ENCODE measurements at places on chromosomes 4 and X. TPM values are rescaled to one million over a fixed set of nuclear protein-coding genes. Genes with fewer than 3 reads are reported as not detected.

FRMPD4 gene
- not detected for total RNA-seq

CLTRN gene
- 0.69 TPM for total RNA-seq

CCSER1 gene
- 0.17 TPM for total RNA-seq

HS3ST1 gene
- not detected for total RNA-seq

PF4V1 gene
- total RNA-seq = not detected

KIAA1210 gene
- not detected for total RNA-seq

MBNL3 gene
- 13.7 TPM for total RNA-seq

MAGED4 gene
- 1.2 TPM for total RNA-seq

OPHN1 gene
- 0.21 TPM for total RNA-seq

NXF2 gene
- total RNA-seq = not detected

MAGEA9B gene
- total RNA-seq = not detected

ATP1B4 gene
- not detected for total RNA-seq

DNA sequence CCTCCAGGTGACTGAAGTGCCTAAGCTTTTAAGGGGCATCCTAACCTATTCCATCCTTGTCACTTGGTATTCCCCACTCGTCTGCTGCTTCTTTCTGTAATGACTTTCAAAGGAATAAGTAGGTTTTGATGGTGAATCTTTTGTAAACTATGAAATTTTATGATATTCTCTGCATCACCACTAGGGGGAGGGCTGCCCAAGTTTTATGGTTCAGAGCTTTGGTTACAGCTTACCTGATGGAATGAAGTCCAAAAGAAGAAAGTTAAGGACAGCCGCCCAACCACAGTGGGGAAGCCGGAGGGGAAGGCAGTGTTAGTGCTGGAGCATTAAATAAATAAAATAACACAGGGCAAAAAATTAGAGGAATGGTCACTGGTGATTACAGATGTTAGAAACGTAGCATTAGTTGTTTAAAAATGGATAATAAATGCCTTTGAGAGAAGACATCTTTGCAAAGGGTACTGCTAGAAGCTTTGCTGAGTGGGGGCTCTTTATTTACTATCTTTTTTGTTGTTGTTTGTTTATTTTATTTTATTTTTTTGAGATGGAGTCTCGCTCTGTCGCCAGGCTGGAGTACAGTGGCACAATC is 204.9 kb downstream of the GBA3 start:
- no peaks in the 10 kb centered on the region for H3K4me1 ChIP-seq
- no peak overlapping the region for H3K4me3 ChIP-seq
- H3K27ac ChIP-seq = no peak overlapping the region
- DNase-seq = peak; percentile 19

GRCh38 chr4:77446601-77447000 is 159.0 kb upstream of the CXCL13 start:
- H3K27me3 ChIP-seq = no peaks in the 10 kb centered on the region
- no peak overlapping the region for H3K27ac ChIP-seq
- H3K36me3 ChIP-seq = no peaks in the 10 kb centered on the region
- H3K4me3 ChIP-seq = no peak overlapping the region
- no peaks in the 10 kb centered on the region for H3K4me1 ChIP-seq

DNA sequence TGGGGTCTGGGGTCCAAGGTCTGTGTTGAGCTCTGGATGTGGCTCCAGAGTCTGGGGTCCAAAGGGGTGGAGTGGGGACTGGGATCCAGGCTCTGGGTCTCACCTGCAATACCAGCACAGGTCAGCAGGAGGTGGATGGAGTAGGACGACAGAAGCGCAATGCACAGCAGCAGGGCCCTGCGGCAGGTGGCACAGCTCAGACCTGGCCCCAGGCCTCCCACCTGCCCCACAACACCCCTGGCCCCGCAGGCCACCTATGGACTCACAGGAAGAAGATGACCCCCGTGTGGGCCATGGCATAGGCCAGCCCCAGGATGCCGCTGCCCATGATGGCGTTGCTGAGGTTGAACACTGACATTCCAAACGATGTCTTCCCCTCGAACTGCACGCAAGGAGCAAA is 3.4 kb downstream of the SLC38A5 start:
- H3K27ac ChIP-seq = no peak overlapping the region
- H3K4me3 ChIP-seq = peak overlapping the region; percentile 48

- no peak for DNase-seq
- H3K27ac ChIP-seq = no peak overlapping the region
- peaks cover 2% of the 10 kb centered on the region for H3K36me3 ChIP-seq
- H3K27me3 ChIP-seq = no peaks in the 10 kb centered on the region
- H3K4me1 ChIP-seq = peaks cover 26% of the 10 kb centered on the region
Measured at GRCh38 chr4:37999000-37999716, 39.0 kb downstream of the PTTG2 start.

DNA sequence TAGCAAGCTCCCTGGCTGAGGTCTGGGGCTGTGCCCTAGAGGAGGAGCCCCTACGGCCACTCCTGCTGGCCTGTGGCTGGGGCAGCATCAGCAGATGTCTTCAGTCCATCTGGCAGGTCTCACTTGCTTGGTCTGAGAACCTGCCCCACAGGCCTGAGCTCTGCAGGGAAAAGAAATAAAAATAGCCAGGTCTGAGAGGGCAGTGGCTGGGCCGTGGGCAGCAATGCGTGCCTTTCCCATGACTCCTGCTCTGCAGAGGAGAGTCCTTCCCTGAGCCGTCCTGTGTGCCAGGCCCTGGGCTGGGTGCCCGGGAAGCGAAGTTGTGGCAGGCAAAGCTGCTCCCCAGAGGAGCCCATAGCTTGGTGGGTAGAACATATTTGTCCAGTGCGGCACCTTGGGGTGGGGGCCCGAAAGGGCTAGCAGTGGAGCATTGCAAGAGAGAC is 11.3 kb upstream of the KIAA0232 start:
- no peak overlapping the region for H3K4me3 ChIP-seq
- no peak for DNase-seq
- no peak overlapping the region for H3K27ac ChIP-seq
- H3K27me3 ChIP-seq = no peaks in the 10 kb centered on the region

- no peak for DNase-seq
- H3K27me3 ChIP-seq = no peaks in the 10 kb centered on the region
- H3K4me3 ChIP-seq = no peak overlapping the region
- no peak overlapping the region for H3K27ac ChIP-seq
Measured at GRCh38 chr4:61070269-61070668, 129.9 kb upstream of the ADGRL3 start.

- H3K4me3 ChIP-seq = no peak overlapping the region
- no peaks in the 10 kb centered on the region for H3K27me3 ChIP-seq
- H3K36me3 ChIP-seq = peaks cover 2% of the 10 kb centered on the region
- no peak for DNase-seq
- no peak overlapping the region for H3K27ac ChIP-seq
- no peaks in the 10 kb centered on the region for H3K4me1 ChIP-seq
Measured at GRCh38 chr4:4672402-4672801, 130.6 kb upstream of the STX18 start.

DNA sequence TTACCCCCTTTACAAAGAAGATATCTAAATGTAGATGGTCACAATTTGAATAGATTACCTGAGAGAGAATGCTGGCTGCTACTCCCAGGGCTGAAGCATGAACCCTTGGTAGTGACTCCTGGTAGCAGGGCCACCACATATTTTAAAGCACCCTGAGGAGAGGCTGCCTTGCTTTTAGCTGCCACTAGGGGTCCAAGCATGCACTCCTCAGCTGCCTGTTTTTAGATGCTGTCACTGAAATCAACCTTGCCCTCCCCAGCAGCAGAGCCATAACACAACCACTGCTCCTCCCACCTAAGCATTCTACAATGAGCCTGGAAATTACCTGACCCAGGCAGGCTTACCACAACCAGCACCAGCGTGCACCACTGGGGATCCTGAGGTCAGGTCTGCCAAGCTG is 850.9 kb downstream of the FAM133A start:
- DNase-seq = no peak
- H3K27ac ChIP-seq = no peak overlapping the region
- H3K36me3 ChIP-seq = no peaks in the 10 kb centered on the region
- H3K27me3 ChIP-seq = no peaks in the 10 kb centered on the region
- H3K4me1 ChIP-seq = no peaks in the 10 kb centered on the region
- H3K4me3 ChIP-seq = no peak overlapping the region

GRCh38 chr4:78560296-78560963 is 8.9 kb downstream of the ANXA3 start:
- H3K27me3 ChIP-seq = peaks cover 17% of the 10 kb centered on the region
- no peak for DNase-seq
- no peaks in the 10 kb centered on the region for H3K36me3 ChIP-seq
- H3K4me3 ChIP-seq = no peak overlapping the region

DNA sequence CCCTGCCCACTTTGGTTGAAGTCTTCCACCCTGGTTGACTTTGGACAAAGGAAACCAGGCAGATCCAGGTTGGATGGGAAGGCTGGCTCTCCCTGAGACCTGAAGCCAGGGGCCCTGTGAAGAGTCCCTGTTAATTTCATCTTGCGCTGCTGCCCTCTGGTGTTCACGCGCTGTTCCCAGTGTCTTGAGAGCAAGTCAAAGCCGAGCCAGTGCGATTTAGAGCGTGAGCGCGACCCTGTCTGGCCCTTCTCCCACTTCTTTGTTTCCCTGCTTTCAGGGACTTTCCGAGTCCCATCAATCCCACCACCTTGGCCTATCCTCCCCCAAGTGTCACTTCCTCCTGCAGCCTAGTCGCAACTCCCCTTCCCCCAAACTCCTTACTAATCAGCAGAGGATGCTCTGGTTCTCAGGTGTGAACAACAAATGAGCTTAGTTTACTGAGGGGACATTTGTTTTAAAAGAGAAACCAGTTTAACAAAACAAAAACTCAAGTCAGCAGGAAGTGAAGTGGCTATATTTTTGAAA is 25.8 kb upstream of the CHRNA9 start:
- peak overlapping the region; percentile 54 for H3K4me3 ChIP-seq
- H3K27me3 ChIP-seq = no peaks in the 10 kb centered on the region
- DNase-seq = peak; percentile 94

GRCh38 chrX:39777623-39778025 is 320.1 kb downstream of the BCOR start:
- DNase-seq = peak; percentile 67
- no peaks in the 10 kb centered on the region for H3K27me3 ChIP-seq

- H3K4me3 ChIP-seq = no peak overlapping the region
- peaks cover 2% of the 10 kb centered on the region for H3K4me1 ChIP-seq
- H3K27me3 ChIP-seq = no peaks in the 10 kb centered on the region
- no peak for DNase-seq
- H3K36me3 ChIP-seq = no peaks in the 10 kb centered on the region
Measured at GRCh38 chrX:39985071-39985470, 112.7 kb downstream of the BCOR start.

- no peak overlapping the region for H3K4me3 ChIP-seq
- H3K27ac ChIP-seq = no peak overlapping the region
- H3K4me1 ChIP-seq = no peaks in the 10 kb centered on the region
- DNase-seq = no peak
Measured at GRCh38 chr4:1087371-1087770, 26.0 kb downstream of the RNF212 start.

DNA sequence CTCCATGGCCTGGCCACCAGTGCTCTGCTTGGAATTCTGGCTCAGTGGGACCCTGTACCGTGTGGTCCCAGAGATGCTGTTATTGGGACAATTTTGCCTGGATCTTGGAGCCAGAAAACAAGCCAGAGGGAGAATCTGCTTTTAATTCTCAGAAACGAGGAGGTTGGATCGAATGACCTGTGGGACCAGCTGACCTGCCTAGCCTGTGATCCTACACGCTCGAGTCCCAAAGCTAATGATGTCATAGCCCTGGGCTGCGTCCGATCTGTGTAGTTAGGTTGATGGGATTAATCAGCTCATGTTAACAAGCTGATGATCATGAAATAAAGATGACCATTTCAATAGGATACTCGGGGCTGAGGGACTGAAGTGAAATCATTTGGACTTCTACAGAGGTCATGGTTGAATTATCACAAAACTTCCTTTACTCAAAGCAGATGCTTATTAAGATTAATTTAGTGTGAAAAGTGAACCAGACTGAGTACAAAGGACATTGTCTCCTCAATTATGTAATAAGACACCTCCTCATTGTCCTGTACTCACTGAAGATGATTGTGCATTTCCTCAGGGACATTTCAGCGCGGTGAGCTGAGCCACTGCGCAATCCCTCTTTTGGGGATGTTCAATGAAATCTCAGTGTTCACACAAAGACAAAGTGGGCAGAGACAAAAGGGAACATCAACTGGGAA is 51.9 kb upstream of the STX18 start:
- no peak for DNase-seq
- H3K36me3 ChIP-seq = peaks cover 42% of the 10 kb centered on the region
- H3K4me1 ChIP-seq = no peaks in the 10 kb centered on the region
- H3K27ac ChIP-seq = no peak overlapping the region

- no peaks in the 10 kb centered on the region for H3K36me3 ChIP-seq
- no peak overlapping the region for H3K27ac ChIP-seq
- DNase-seq = no peak
- no peak overlapping the region for H3K4me3 ChIP-seq
Measured at GRCh38 chrX:152893980-152894610, 3.8 kb upstream of the ZNF185 start.

GRCh38 chr4:97656044-97656720 is 487.1 kb downstream of the STPG2 start:
- H3K27me3 ChIP-seq = no peaks in the 10 kb centered on the region
- H3K36me3 ChIP-seq = no peaks in the 10 kb centered on the region
- H3K4me3 ChIP-seq = no peak overlapping the region

GRCh38 chr4:74202062-74202586 is 44.2 kb downstream of the MTHFD2L start:
- no peaks in the 10 kb centered on the region for H3K4me1 ChIP-seq
- no peak overlapping the region for H3K4me3 ChIP-seq
- H3K27ac ChIP-seq = no peak overlapping the region
- H3K27me3 ChIP-seq = no peaks in the 10 kb centered on the region
- DNase-seq = no peak

DNA sequence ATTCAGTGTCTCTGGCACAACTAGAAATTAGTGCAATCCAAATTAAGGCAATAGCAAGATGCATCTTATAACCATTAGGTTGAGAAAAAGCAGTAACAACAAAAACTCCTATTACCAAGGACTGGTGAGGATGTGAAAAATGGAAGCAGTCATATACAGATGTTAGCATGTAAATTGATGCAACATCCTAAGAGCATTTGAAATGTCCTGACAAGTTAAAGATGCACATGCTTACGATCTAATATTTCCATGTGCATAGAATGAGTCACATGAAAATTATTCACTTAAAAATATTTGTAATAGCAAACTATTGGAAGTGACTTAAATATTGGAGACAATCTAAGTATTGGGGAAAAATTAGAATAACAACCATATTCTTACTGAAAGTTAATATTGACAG is 163.0 kb downstream of the FAM13A start:
- no peaks in the 10 kb centered on the region for H3K4me1 ChIP-seq
- H3K27ac ChIP-seq = no peak overlapping the region
- DNase-seq = no peak
- H3K27me3 ChIP-seq = no peaks in the 10 kb centered on the region

- no peak overlapping the region for H3K4me3 ChIP-seq
- no peak overlapping the region for H3K27ac ChIP-seq
- DNase-seq = no peak
- no peaks in the 10 kb centered on the region for H3K36me3 ChIP-seq
- peaks cover 1% of the 10 kb centered on the region for H3K27me3 ChIP-seq
Measured at GRCh38 chr4:16443504-16444088, 217.3 kb upstream of the TAPT1 start.

GRCh38 chrX:107825698-107826237 is at the start of gene MID2:
Gene MID2 (plus strand): TSS chrX:107825866. CDS start chrX:107826427, 561 bp downstream.
- peaks cover 43% of the 10 kb centered on the region for H3K4me1 ChIP-seq
- H3K27me3 ChIP-seq = no peaks in the 10 kb centered on the region
- DNase-seq = peak; percentile 70
- peak within 1 kb of the TSS; percentile 75 for H3K4me3 ChIP-seq
- H3K36me3 ChIP-seq = no peaks in the 10 kb centered on the region

GRCh38 chrX:21708116-21708515 is 49.8 kb downstream of the SMPX start:
- H3K4me3 ChIP-seq = no peak overlapping the region
- DNase-seq = no peak
- H3K27ac ChIP-seq = no peak overlapping the region

Measured in activated CD4-positive, alpha-beta memory T cell treated with anti-CD3 and anti-CD28 coated beads for 36 hours (primary cell).